KBM-7 (cell line): ENCODE measurements at places on chromosomes 2 and 18.

GRCh38 chr18:24388957-24389356 lies 8.7 kb downstream of the OSBPL1A start:
- no peak for DNase-seq

DNA sequence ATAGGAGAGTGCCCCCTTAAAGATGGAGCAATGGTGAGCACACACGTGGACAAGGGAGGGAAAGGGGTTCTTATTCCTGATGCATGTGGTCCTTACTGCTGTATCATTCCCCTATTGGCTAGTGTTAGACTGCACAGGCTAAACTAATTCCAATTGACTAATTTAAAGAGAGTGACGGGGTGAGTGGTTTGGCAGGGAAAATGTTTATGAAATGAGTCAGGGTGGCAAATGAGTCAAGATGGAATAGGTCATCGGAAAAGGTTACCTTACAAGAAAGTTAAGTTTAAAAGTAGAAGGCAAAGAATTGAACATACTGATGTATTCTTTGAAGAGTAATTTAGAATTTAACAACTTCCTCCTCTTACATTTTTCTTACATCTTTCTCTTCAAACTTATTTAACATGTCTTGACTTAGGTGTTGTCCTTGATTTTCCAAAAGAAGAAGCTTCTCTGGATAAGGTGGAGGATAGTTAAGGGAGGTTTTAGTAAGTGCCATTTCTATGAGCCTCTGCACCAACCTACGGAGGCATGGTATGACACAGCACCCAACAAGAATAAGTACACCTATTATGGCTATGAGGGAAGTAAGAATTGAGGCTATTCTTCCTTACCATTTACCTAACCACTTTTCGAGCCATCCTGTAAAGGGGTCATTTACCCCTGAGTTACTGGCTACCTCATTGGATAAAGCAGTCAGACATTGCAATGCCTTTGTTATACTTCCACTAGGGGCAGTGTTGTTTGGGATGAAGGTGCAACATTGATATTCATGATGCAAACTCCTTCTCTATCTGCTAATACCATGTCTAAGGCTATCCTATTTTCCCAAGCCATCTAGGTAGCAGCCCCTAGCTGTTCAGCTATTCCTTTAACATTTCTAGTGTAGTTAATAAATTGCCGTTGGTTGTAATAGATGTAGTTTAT lies 1345.8 kb upstream of the LRRTM1 start:
- DNase-seq = no peak

DNA sequence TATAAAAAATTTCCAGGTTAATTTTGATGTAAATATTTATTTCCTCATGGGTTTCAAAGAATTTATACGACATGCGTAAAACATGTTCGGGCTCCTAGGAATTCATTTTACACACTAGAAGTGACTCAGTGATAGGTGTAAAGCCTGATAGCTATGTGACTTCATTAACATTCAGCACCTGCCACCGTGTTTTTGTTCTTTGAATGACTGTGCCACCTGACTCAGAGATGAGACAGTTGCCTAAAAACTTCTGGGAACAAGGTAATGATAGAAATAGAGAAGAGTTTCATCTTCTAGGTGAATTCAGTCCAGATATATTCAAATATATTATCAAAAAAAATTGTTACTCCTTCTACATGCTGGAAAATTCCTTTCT lies 10.0 kb downstream of the IL1R2 start:
- DNase-seq = no peak

GRCh38 chr2:178800510-178800909 lies 6.7 kb downstream of the TTN start:
- DNase-seq = no peak

GRCh38 chr2:28632791-28633190 lies 118.8 kb upstream of the PPP1CB start:
- DNase-seq = no peak

DNA sequence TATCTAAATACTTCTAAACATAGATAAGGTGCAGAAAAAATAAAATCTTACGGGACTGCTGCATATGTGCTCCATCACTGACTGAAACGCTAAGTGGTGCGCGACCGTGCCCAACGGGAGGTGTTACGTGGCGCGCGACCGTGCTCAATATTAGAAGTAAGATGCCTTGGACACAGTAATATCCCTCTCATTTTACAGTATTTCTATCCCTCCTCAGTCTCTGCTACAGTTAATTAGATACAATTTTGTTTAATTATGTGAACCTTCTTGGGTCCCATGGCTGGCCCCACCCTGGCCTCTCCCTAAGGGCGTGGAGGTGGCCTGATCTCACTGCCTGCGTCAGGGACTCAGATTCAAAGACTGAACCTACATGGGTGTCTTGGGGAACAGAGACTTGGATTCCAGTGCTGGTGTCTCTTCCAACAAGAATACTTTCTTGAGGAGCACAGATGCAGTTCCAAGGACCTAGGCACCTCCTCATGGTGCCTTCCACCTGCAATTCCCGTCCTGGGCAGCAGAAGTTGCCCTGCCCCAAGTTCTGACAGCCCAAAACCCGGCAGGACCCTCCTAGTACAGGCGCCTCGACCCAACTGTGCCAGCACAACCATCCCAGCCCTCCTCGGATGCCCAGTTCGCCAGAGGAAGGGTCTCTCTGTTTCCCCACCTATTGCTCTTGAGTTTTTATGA lies 59.2 kb downstream of the PARD6G start:
- no peak for DNase-seq

- no peak for DNase-seq
Observed at GRCh38 chr2:149857344-149857743, 269.8 kb upstream of the MMADHC start.

DNA sequence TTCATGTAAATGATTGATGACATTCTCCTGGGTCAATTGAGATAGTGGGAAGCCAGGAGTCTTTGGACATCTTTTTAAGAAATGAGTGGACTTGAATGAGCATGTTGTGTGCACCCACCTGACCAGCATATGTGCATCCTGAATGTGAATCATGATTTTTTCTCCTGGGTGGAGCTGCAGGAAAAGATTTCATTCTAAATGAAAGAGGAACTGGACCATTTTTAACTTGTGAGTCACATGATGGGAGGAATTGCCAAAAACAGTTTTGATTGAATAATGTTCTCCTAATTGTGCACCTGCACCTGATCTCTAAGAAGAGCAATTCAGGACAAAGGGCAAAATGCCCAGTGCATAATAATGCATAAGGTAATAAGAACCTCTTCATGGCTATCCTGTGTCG lies 32.3 kb downstream of the COPS8 start:
- DNase-seq = no peak

- no peak for DNase-seq
Observed at GRCh38 chr18:8860845-8861642, 155.7 kb downstream of the MTCL1 start.

DNA sequence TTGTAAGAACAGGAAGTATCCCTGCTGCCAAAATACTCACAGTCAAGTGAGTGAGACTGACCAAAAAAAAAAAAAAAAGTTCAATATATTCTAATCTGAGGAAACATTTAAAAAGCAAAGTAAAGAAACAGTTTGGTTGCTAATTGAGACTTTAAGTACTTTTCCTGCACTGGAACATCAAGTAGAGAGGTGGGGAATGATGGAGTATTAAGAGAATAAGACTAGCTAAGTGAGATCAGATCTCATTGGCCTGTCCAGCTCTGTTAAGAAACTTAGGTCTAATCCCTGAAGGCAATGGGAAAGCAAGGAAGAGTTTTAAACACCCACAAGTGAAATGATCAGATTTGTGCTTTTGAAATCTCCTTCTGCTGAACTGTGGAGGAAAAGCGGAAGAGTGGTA lies 27.8 kb upstream of the MAP4K3 start:
- DNase-seq = no peak

DNA sequence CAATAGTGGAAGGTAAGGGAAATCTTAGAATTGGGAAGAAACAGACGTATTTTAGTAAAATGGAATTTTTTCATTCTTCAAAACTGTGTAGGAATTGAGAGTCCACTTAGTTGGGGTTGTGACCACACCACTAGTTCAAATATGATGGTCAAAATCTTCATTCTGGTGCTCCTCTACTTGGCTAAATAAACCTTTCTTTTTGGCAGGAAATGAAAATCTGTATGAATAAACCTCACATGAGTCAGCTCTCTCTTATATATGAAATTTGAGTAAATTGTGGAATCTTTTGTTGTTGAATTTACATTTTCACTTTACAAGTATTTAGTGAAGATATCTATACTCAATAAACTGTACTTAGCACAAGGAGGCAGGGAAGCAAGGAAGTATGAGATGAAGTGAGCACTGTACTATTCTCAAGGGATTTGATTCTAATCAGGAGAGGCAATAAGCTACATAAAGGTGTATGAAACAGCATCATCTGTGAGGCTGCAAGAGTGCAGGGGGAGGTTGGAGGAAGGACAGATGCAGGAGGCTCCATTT lies 20.5 kb downstream of the IL18R1 start:
- no peak for DNase-seq

DNA sequence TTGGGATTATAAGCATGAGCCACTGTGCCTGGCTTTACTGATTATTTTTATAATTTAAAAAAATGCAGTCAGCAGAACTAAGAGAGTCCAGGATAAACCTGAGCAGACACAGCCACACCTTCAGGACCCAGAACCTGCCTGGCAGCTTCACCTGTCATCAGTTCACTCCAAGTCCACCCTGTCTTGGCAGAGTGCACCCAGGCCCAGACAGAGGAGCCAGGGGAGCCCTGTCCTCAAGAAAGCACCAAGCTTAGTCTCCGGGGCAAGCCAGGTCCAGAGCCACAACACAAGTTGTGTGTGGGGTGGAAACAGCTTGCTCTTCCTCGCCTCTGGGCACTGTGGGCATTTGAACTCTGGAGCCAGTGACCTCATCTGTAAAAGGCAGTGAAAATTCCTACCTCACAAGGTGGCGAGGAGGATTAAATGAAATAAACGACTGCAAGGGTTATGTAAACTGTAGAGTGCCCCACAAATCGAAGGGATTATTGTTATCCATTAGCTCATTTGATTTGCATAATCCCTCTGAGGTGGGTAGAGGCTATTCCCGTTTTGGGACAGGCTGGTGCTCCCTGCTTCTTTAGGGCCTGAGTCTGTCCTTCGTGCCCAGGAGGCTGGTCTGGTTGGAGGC lies 24.7 kb downstream of the MYCN start:
- DNase-seq = no peak

DNA sequence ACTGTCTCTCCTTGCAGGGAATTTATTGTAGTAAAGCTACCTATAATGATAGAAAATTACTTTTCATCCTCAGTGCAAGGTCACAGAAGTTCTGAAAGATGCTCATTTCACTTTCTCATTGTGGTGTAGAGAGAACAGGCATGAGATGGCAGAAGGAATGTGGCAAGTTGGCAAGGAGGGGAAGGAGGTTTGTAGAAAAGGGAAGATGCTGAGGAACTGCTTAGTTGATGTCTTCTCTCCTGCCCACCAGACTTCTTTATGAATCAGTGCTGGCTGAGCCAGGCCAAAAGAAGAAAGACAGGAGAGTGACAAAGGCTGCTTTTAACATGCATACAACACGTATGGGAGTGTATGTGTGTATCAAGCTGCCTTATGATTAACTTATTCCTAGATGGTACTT lies 164.4 kb downstream of the PRPF40A start:
- peak; percentile 10 for DNase-seq

DNA sequence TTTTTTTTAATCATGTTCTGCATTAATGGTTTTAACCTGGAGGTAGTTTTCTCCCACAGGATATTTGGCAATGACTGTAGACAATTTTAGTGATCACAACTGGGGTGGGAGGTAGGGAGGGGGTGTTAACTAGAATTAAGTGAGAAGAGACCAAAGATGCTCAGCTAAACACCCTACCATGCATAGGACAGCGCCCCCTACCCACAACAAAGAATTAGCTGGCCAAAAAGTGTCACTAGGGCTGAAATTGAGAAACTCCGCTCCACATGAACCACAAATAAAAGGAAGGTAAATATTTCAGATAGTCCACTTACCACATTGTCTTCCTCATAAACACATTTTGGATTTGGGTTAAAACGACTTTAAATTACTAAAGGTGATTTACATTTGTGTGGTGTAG lies 942.6 kb downstream of the SUCLG1 start:
- DNase-seq = no peak

DNA sequence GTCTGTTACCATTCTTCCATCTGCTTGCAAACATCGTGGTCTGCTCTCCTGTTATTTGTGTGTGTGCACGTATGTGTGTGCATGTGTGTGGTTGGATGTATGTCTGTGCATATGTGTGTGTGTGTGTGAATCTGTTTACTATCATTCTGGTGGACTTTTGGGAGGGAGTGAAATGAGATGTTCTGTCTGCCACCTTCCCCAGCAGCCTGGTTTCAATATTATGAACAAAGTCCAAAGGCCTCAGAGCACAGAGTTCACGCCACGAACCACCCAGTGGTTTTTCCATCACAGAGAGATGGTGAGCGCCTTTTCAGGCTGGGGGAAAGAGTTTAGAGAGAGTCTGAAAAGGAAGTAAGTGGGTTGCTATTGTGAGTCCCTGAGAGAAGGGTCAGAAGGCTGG lies 67.1 kb upstream of the YWHAQ start:
- no peak for DNase-seq

- peak; percentile 64 for DNase-seq
Observed at GRCh38 chr2:59025157-59025757, 784.1 kb upstream of the FANCL start.

- DNase-seq = no peak
Observed at GRCh38 chr2:148130581-148130980, 109.7 kb downstream of the MBD5 start.

- no peak for DNase-seq
Observed at GRCh38 chr2:129847043-129847442, 132.4 kb upstream of the RAB6C start.

DNA sequence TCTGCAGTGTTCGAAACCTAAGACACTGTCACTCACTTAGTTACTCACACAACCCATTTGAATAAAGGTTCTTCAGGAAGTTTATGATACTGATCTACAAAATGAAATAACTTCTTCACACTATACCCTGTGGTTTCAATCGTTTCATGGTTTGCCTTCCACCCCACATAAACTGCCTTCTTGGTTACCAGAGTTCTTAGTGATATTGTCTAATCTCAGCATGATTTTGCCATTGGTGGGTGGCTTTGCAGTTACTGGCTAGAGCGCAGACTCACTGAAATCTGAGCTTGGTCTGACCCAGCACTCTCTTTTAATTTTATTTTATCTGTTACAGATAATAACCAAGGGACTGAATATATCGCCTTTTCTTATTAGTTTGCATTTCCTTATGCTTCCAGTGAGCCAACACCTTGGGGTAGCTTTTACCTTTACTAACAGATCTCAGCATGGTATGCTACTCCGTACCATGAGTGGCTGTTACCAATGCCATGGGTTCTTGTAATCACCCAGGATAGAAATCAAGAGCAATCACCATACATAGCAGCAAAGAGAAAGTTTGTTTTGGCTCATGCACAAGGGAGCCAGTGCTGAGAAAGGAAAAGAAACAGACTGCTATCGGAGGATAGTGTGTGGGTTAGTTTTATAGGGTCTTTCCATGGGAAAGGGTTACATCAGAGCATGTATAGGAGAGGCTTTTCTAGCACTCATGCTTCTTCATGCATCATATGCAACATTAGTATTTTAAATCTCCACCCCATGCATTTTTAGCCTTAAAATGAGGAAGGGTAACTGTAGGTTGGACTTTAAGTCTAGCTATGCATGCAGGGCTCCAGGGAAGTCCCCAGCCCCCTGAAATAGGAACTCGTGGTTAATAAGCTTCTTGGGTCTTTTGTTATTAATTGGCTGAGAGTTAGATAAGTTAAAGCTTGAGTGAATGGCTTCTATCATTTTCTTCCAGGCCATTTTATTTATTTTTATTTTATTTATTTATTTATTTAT lies 33.3 kb downstream of the ANXA4 start:
- DNase-seq = no peak
